Pancreas (tissue), 10 donors: ENCODE measurements at places on chromosomes 12 and 14. TPM values are rescaled to one million over a fixed set of nuclear protein-coding genes. Genes with fewer than 3 reads are reported as not detected.

Gene GOLT1B
- 11.1 TPM for total RNA-seq

Gene ANKRD13A
- 29.7 TPM for total RNA-seq

Gene DBX2
- total RNA-seq, result 0.09 TPM

Gene PLBD1
- total RNA-seq, result 8.7 TPM

- H3K27me3 ChIP-seq, result no peaks in the 10 kb centered on the region
- no peak overlapping the region for H3K27ac ChIP-seq
- H3K4me1 ChIP-seq, result no peaks in the 10 kb centered on the region
- no peaks in the 10 kb centered on the region for H3K36me3 ChIP-seq
- H3K4me3 ChIP-seq, result no peak overlapping the region
- DNase-seq, result no peak
Measured at GRCh38 chr12:10042167-10042566, 11.7 kb downstream of the CLEC9A start.

- DNase-seq, result no peak
- H3K36me3 ChIP-seq, result no peaks in the 10 kb centered on the region
- no peak overlapping the region for H3K4me3 ChIP-seq
- peaks cover 13% of the 10 kb centered on the region for H3K4me1 ChIP-seq
- H3K27me3 ChIP-seq, result no peaks in the 10 kb centered on the region
Measured at GRCh38 chr14:24876996-24877395, 173.0 kb downstream of the STXBP6 start.

- H3K27me3 ChIP-seq, result no peaks in the 10 kb centered on the region
- no peaks in the 10 kb centered on the region for H3K36me3 ChIP-seq
- no peaks in the 10 kb centered on the region for H3K4me1 ChIP-seq
- no peak for DNase-seq
- H3K4me3 ChIP-seq, result no peak overlapping the region
Measured at GRCh38 chr12:98823012-98823411, 177.9 kb downstream of the APAF1 start.

DNA sequence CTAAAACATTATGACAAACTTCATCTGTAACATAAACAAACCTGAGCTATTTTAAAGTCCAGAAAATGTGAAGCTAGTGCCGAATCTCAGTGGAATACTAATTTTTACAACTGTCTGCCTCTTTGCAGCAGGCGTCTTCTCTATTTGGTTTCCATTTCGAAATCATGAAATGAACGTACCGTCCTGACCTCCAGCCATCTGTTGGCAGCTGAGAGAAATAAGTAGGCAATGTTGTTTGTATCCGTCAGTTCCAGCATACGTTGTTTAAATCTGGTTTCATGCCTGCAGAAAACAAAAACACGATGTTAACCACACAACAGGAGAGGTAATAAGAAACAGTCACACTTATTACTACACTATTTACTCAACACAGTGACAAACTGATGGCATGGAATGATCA lies 54.3 kb upstream of the KCNJ8 start:
- no peaks in the 10 kb centered on the region for H3K27me3 ChIP-seq
- H3K27ac ChIP-seq, result no peak overlapping the region
- peaks cover 8% of the 10 kb centered on the region for H3K4me1 ChIP-seq
- no peak overlapping the region for H3K4me3 ChIP-seq

GRCh38 chr12:45273717-45274271 lies 57.9 kb downstream of the ANO6 start:
- H3K36me3 ChIP-seq, result no peaks in the 10 kb centered on the region
- no peak overlapping the region for H3K4me3 ChIP-seq
- peaks cover 12% of the 10 kb centered on the region for H3K4me1 ChIP-seq
- no peak for DNase-seq

DNA sequence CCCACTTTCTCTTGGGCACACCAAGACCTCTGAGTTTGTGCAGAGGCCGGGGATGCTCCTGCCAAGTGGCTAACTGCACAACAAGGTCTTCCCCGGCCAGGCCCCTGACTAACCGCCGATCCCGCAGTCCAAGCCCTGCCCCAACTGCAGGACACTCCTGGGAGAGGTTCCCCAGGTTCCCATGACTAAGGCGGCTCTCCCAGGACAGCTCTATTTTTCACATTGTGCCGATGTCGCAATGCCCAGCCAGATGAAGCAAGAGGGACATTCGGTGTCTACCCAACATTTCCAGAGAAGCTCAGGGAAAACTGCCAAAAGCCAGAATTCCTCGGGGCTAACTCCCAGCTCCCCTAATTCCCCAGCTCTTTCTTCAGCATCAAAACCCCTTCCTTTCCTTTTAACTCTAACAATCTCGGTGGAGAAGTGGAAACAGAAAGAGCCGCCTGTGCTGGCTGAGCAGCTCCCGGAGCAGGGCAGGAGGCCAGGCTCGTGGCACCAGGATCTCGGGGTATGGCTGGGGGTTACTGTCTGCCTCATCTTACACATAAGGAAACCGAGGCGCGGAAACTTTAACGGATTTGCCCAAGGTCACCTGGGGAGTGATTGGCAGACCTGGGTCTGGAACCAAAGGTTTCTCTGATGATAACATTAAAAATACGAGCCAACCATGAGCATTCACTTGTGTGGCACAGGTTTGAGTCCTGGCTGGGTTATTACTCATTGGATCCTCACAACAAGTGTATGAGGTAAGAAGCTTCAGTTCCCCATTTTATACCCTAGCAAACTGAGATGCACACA lies 318.2 kb downstream of the BCL11B start:
- H3K27me3 ChIP-seq, result no peaks in the 10 kb centered on the region
- H3K36me3 ChIP-seq, result no peaks in the 10 kb centered on the region
- no peak for DNase-seq

GRCh38 chr14:79378020-79378419 lies 833.3 kb downstream of the DIO2 start:
- H3K27ac ChIP-seq, result no peak overlapping the region
- DNase-seq, result no peak
- H3K27me3 ChIP-seq, result no peaks in the 10 kb centered on the region
- H3K36me3 ChIP-seq, result no peaks in the 10 kb centered on the region
